NCI-H748 treated with DMSO at 0.1 percent for 48 hours (cell line): ENCODE measurements at places on chromosomes 11 and 22.

DNA sequence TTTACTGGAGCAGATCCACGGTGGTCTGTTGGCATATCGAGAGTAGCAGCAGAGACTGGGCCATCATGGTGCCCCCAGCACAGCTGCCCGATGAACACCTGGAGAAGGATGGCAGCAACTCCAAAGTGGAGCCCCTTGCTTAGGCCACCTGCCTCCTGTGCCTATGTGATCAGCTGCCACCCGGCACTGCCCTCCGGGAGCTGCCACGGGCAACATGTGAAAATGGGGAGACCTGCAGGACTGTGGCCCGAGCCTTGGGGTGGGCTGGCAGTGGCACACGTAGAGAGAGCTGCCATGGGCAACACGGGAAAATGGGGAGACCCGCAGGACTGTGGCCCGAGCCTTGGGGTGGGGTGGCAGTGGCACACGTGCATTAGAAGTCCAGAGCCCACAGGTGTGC lies 3.1 kb downstream of the FXYD2 start:
- DNase-seq, result no peak

DNA sequence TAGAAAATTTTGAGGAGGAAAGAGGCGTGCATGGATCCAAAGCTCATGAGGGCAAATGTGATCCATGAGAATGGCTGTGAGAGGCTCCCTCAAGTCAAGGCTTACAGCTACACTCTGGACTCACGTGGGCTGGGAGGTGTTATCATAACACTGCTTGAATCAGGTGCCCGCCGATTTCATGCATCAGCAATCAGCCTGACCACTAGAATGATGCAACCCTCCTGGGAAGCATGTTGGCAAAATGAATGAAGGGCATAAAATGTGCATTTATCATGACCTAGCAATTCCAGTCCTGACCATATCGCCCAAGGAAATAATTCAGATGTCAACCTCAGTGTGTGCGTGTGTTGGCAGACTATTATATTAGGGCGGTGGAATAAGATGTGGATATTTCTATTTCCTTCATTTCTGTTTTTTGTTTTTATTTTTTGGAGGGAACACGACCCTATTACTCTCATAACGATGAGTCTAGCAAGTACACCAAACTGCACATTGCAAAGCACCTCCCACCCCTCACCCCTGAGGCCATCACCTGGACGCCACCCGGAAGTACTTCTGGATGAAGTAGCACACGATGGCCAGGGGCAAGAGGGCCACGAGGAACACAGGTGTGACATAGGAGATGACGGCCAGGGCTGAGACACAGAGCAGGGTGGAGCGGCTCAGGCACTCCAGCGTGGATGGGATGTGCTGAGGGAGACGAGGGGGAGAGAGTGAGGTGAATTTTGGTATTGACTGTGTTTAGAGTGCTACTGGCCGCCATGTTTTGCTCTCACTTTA lies 15.7 kb upstream of the KCNJ11 start:
- no peak for DNase-seq

DNA sequence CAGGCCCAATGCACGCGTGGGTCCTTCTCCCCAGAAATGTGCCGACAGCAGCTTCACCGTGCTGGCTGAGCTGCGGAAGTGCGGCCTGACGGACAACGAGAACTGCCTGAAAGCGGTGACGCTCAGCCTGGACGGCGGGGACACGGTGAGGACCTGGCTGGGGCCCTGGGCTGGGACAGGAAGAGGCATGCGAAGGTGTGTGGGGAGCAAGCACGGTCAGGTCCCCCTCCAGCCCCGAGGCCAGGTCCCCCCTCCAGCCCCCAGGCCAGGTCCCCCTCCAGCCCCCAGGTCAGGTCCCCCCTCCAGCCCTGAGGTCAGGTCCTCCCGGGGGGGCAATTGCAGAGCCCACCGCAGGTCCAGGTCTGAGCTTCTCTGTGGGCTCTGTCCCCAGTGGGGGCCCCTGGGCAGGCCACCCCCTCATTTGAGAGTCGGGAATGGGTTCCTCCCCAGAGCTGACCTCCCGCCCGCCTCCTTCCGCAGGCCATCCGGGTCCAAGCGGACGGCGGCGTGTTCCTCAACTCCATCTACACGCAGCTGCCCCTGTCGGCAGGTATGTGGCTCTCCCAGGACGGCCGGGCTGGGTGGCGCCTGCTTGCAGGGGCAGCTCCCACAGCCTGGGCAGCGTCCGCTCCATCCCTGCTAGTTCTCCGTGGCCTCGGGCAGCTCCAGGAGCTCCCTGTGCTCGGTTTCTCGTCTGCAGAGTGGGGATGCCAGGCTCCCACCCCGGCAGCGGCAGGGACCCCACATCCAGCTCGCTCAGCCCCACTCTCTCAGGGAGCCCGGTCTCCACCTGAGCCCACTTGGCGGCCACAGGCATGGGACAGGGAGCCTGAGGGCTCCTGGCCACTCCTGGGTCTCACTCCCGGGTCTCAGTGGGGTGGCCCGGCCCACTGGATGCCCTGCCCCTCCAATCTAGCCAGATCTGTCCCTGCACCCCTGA lies 7.9 kb downstream of the MUC5B start:
- DNase-seq, result no peak

DNA sequence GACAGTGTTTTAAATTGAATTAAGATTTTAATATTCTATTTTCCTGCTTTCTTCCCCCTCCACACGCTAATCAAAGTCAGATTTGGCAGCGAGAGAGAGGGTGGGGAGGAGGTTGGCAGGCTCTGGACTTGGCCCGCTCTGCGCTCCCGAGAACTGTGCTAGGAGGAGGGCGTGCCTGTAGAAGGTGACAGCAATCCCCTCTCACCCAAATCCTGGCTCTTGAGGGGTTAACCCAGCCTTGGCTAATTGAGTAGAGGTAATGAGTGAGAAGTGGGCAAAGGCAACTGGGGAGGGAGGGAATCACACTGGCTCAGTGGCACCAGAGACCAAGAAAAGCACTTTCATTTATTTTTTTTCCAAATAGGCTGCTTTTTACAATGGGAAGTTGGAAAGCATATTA lies 42.2 kb downstream of the BUD13 start:
- DNase-seq, result no peak

GRCh38 chr11:7965386-7965785 lies at the start of gene NLRP10:
Gene NLRP10 (minus strand): TSS chr11:7965447. CDS start chr11:7963495, 1,952 bp downstream.
- DNase-seq, result no peak

DNA sequence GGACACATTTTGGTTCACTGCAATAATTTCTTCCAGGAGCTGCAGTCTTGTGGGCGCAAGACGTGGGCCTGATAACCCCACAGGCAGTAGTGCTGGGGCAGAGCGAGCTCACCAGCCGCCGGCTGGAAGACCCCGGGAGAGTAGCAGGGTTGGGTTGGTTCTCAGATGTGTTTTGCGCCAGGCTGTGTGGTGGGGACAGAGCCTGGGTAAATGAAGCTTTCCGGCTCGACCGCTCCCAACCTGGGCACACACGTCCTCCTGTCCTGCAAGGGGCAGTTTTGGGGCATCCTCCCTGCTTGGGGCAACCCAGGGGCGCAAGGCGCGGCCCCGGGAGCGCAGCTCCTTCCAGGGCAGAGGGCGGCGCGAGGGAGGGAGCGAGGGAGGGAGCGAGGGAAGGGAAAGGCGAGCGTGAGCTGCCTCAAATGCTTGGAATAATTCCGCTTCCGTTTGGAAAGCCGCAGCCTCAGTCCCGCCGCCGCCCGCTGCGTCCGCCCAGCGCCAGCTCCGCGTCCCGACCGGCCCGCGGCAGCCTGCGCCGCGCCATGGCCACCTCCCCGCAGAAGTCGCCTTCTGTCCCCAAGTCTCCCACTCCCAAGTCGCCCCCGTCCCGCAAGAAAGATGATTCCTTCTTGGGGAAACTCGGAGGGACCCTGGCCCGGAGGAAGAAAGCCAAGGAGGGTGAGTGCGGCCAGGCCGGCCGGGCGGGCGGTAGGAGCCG lies at the start of gene PARVA:
TSS of gene PARVA (plus strand) at position 466 of the 718 bp plus-strand sequence. CDS start at position 543, 77 bp downstream.
- peak; percentile 42 for DNase-seq
